ENCODE measurements at places on chromosomes 16 and 17.

DNA sequence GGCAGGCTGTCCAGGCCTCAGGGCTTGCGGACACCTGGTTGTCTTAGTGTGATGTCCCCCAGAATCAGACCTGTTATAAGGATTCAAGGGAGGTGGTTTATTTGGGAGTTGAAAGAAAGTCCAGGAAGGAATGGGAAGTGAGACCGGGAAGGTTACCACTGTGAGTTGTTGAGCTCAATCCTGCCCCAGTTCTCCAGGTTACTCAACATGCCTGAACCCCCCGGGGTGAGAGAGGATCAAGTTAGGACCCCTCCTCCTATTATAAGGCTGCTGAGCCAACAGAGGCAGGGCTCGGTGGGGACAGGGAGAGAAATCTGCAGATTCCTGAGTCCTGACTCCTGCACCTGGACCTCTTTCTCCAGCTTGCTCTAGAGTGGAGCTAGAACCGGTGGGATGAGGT lies 86.4 kb downstream of the MRM1 start:
- no peak for DNase-seq

DNA sequence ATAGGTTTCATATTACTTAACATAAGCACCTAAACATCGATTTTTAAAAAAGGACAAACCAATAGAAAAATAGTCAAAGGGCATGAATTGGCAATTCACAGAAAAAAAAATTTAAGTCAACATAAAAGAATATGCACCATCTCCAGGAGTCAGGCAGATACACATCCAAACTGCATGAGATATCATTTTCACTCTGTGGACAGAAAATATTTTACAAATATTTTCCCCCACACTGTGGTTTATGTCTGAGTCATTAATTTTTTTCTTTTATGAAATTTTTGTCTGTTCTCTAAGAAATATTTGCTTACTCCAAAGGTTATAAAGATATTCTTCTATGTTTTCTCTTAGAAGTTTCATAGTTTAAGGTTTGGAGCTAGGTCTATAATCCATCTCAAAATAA lies 74.4 kb upstream of the DNAH17 start:
- DNase-seq: no peak

DNA sequence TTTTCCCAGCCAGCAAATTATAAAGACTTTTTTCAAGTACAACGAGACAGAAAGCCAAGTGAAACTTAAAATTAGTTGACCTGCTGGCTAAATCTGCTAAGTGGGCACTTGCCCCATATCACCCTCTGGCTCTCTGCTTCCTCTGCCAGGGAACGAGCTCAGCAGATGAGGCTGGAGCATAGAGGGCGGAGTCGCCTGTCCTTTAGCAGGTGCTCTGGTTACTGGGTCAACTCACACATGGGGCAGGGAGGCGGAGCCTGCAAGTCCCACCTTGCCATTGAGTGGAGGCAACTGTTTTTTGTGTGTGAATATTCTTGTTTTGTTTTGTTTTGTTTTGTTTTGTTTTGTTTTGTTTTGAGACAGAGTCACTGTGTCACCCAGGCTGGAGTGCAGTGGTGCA lies 62.5 kb downstream of the EMP2 start:
- no peak for DNase-seq

DNA sequence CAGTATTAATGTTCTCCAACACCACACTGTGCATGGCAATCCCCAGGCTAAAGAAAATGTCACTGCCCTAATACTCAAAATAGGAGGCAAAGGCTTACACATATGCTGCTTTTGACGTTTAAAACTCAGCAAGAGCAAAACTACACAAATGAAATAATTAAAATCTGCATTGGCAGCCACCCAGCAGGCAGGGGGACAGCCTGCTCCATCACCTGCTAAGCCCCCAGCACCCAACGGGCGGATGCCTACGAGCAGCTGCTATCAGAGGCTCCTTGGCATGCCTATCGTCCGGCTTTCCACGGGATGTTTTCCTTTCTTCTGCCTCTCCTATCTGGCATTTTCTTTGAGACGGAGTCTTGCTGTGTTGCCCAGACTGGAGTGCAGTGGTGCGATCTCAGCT lies 337.5 kb downstream of the SOX9 start:
- no peak for DNase-seq

GRCh38 chr17:48551214-48551555 lies 6.3 kb upstream of the HOXB2 start:
- no peak for DNase-seq

DNA sequence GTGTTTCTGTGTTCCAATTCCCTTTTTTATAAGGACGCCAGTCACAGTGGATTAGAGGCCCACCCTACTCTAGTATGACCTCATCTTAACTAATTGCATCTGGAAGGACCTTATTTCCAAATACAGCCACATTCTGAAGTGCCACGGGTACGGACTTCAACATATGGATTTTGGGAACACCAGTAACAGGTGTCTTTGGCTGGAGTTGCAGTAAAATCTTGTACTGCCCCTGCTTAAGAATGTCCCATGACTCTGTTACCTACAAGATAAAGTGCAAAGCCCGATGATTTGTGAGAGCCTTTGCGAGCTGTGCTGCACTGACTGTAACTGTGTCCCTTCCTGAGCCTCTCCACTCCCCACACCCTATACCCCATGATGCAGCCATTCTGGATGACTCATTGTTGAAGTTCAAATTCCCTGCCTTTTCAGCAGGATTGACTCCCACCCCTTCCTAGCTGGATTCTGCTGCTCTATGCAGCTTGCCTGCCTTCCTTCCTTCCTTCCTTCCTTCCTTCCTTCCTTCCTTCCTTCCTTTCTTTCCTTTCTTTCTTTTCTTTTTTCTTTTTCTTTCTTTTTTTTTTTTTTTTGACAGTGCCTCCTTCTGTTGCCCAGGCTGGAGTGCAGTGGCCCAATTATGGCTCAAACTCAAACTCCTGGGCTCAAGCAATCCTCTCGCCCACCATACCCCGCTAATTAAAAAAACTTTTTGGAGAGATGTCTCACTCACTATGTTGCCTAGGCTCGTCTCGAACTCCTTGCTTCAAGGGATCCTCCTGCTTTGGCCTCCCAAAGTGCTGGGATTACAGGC lies 2.1 kb downstream of the HCRT start:
- DNase-seq: no peak

DNA sequence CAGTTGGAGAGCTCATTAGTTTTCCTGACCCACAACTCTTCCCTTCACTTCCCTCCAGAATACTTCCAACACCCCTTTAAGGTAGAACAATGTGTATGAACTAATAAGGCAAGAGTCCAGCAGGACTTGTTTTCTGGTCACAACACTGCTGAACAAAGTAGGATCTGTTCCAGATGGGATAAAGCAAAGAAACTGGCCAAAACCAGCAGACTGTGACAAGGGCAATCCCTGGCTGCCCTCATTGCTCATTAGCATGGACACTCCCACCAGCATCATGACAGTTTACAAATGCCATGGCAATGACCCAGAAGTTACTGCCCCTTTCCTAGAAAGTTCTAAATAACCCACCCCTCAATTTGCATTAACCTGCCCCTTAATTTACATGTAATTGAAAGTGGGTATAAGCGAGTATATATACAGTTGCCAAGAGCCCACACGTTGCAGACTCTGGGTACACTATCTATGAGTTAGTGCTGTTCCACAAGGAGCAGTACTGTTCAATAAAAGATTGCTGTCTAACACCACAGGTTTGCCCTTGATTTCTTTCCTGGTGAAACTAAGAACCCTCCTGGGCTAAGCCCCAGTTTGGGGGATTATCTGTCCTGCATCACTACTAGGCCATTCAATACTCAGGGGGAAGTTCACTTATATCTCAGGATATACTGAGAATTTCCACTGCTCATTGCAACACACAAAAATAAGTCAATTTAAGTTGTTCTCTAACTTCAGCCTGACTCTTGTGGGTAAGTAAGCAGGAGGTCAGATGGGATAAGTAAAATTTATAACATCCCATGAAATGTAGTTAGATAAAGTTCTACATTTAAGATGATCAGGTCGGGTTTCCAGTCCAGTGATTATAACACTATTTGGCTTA lies 82.3 kb downstream of the SSH2 start:
- no peak for DNase-seq

GRCh38 chr17:19004421-19005136 lies at the start of gene FAM83G:
Gene FAM83G (minus strand): TSS chr17:19004764. CDS start chr17:19004041, 723 bp downstream.
- DNase-seq: peak; percentile 86

GRCh38 chr17:66831383-66832210 lies 3.3 kb upstream of the CACNG5 start:
- no peak for DNase-seq

GRCh38 chr17:10812674-10813073 lies 8.8 kb upstream of the TMEM238L start:
- DNase-seq: no peak

DNA sequence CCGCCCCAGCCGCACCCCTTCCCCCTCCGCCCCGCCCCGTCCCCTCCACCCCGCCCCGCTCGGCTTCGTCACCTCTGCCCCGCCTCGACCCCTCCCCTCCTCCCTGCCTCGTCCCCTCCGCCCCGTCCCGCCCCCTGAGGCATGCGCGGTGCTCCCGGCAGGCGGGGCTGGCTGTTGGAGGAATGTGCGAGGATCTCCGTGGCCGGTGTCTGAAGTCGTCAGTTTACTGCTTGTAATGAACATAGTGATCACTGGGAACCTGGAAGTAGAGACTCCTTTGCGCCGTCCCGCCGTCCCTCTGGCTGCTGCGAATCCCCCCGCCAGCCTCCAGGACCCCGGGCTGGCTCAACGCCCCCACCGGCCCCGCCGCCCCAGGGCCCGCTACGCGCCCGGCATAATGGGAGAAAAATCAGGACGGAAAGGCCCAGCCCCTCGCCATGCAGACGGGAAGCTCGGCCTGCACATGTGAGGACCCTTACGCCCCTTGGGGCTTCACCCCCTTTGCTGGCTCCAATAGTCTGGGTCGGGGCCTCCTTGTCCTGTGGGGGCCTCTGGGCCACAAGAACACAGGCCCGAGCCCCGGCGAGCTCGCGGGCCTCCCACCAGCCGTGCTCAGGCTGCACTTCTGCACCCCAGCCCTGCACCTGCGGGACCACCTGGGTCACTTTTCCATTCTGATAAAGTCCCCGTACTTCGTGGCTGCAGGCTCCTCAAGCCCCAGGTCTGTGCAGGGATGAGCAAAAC lies 743.1 kb downstream of the KCNJ18 start:
- DNase-seq: no peak

DNA sequence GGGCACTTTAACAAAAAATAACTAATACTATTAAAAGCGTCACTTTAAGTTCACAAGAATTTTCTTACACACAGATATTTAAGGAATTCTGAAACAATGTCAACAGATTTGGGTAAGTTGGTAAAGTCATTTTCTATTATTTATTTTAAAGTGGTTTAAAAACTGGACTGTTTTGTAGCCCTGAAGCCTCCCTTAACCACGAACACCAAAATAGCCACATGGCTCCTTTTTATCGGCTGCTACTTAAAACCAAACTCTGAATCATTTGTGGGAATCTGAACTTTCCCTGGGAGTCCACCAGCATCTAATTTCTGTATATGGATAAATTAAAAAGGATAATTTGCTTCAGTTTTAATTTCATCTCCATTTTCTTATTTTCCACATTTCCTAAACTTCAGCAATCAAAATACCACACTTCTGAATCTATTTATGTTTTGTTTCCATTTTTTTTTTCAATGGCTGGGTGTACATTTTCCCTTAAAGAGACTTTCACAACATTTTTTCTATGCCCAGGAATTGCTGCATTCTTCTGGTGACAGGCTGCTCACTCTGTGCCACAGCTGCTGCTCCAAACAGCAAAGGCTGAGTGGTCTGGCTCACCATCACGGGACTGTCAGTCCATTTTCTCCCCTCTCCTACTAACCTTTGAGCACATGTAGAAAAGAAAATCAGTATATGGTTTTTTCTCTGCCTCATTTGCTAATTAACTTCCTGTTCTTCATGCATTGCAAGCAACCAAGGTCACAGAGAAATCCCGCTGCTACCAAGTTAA lies 255.5 kb upstream of the KCNJ16 start:
- no peak for DNase-seq

GRCh38 chr16:84806256-84806889 lies 13.4 kb upstream of the CRISPLD2 start:
- DNase-seq: peak; percentile 77

- DNase-seq: no peak
Measured at GRCh38 chr17:33603789-33604188, 310.7 kb upstream of the ASIC2 start.

- peak; percentile 59 for DNase-seq
Measured at GRCh38 chr17:60601447-60602384, 1.7 kb downstream of the PPM1D start.

DNA sequence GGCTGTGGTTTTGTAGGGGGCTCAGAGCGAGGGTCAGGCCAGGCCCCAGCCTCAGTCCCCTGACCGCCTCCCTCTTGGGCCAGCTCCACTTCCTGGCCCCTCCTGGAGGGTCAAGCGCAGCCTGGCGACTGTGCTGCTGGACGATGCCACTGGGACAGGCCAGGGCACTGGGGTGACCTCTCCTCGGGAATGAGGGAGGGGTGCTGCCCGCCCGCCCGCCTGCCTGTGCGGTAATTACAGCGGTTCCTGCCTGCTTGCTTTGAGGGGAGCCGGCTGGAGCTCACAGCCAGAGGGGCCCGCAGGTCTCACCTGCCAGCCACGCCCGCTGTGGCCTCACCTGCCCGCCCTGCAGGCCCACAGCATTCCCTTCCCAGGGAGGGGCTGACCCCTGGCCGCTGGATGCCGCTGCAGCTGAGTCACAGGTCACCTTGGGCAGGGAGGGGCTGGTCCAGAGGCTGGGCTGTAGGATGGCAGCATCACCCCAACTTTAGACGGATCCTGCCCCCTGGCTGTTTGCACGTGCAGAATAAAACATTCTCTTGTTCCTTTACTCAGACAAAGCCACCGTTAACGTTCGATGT lies 76.7 kb upstream of the CBX4 start:
- peak; percentile 12 for DNase-seq

DNA sequence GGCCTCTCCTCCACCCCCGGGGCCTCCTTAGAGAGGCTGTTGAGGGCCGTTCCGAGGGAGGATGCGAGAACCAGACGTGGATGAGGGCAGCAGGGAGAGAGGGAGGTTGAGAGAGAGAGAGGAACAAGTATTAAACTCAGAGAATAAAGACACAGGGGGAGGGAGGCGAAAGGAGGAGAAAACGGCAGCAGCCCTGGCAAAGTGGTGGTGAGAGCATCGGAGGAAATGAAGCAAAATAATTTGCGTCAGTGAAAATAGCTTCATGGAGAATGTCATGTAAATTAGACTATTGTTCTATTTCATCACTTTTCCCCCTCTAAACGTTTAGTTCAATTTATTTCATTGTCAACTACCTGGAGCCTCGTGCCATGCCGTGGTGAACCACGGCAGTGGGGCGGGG lies 38.0 kb downstream of the PIPOX start:
- DNase-seq: no peak

GRCh38 chr17:44774271-44775135 lies 15.7 kb downstream of the ADAM11 start:
- peak; percentile 83 for DNase-seq

DNA sequence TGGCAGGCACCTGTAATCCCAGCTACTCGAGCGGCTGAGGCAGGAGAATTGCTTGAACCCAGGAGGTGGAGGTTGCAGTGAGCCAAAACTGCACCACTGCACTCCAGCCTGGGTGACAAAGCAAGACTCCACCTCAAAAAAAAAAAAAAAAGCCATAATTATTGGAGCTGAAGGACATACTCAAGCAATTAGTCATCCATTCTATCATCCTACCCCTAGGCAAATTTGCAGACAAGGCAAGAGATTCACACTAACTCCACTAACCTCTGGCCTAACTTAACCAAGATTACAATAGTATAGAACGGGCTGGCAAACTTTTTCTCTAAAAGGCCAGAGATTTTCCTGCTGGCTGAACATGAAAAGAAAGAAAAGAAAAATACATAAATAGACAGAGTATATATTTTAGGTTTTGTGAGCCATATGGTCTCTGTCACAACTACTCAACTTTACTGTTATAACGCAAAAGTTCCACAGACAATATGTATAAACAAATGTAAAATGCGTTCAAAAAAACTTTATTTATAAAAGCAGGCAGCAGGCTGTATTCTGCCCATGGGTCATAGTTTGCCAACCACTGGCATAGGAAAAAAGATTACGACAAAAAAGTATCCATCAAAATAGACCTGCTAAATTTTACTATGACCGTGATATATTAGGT lies 29.7 kb downstream of the BRIP1 start:
- DNase-seq: no peak

Data from CD4-positive, alpha-beta T cell treated with Interleukin-1 beta for 1 hour (primary cell).